ENCODE measurements at places on chromosomes 6 and 20.

DNA sequence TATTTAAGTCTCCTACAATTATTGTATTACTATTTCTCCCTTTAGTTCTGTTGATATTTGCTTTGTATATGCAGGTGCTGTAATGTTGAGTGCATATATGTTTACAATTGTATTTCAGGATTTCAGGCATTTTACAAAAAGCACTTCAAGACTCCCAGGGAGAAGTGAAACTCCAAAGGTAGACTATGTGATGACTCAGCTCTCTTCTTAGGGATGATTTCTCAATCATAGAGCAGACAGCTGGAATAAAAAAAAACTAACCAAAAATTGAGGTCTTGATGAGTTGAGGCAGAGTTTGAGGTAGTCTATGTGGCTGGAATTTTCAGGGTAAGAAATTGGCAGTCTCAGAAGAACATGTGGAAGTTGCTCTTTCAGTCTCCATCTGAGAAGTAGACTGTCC, 786.1 kb downstream of the TFAP2A start:
- DNase-seq, result no peak

DNA sequence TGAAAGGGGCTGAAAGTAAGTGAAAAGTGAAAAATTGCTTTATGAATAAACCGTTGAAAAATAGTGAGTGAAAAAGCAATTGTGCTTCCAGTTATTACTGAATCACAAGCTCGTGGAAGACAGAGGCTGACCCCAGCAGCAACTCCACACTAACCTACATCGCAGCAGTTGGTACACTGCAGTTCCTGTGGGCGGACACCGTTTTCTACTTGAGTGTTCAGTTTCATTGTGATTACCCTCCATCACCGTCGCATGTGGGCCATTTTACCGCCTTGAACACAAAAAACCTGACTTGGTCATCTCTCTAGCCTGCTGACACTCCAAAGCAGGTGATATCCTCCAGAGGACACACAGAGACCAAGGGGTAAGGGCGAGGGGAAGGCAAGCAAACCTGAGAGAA, 28.4 kb downstream of the PRDM1 start:
- DNase-seq, result no peak

GRCh38 chr20:49603209-49603627, 35.3 kb upstream of the PTGIS start:
- DNase-seq, result peak; percentile 78

DNA sequence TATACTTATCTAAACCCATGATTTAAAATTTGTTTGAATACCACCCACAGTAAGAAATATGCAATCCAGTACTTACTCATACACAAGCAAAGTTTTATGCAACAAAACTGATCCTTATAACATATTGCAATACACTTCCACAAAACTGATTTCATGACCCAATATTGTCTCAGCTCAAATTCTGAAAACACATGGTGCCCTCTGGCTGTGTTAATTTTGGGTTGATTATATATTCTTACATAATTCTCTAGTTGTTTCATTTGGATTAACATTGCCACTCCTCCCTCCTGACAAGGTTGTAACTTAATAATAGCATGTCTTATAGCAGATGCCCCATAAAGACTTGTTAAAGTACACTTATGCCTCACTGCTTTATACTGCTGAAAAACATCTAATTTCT, 73.0 kb upstream of the TULP1 start:
- no peak for DNase-seq

DNA sequence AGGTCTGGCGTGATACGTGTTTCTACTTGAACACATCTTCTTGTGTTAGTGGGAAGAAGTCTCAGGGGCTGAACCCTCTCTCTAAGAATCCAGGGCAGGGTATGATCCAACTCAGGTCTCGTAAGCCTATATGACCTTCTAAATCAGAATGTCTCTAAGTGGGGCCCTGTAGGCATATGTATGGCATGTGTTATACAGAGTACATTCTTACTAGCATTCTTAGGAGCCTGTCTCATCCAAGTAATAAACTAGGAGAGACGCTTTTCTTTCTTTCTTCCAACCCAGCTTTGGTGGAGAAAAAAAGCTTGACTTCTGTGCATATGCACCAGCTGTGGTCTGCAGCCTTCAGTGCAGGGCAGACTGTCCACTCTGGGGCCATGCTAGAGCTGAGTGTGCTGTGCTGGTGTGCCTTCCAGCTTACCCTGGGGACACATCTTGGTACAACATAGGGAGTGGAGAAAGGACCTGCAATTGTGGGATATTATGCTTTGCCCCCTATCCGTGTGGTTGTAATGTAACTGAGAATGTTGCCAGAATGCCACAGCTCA, 47.3 kb downstream of the L3MBTL3 start:
- no peak for DNase-seq

DNA sequence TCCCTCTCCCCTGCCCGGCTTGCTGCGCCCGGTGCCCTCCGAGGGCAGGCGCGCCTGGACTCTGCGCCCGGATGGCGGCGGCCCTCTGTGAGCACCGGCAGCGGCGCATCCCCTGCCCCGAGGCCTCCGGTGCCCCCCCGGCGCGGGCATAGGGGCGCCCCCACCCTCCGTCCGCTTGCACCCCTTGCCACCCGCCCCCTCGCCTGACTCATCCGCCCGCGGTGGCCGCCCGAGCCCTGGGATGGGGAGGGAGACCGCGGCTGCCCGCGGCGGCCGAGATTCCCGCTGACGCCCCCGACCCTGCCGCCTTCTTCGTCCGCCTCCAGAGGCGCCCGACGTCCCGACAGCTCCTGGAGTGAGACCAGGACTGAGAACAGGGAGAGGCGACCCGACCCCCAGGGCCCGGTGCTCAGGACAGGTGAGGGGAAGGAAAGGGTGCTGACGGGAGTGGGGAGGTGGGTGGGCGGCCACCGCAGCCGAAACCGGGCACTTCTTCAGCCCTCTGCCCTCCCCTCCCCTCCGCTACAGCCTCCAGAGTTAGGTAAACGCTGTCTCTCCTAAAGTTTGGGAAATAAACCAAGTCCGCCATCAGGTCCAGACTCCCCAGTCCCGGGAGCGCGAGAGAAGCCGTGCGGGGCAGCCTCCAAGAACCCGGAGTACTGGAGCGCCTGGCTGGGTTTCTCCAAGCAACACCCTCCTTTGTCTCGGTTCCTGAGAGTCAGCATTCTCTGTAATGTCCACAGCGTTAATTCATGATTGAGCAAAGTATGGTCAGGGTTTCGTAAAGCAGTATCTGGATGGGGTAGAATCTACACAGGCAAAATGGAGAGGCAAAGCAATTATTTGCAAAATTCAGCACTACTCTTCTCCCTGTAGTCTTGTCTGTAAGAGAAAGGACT, 539 bp downstream of the TMEM200A start:
- peak; percentile 90 for DNase-seq

DNA sequence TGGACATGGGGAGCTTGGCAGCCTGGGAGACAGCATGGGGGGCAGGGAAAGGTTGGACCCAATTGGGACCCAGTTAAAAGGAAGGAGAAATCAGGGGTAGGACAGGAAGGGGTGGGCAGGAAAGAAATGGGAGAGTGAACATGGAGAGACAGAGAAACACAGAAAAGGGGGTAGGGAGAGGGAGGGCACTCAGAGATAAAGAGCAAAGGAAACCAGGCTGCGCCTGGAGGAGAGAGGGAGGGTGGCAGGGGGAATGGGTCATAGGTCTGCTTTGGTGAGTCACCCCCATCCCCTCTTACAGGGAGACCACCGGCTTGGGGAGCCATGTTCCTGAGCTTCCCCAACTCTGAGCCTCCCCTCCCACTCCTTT, 46.7 kb downstream of the RAB44 start:
- no peak for DNase-seq

GRCh38 chr6:73174646-73175045, 50.6 kb downstream of the KHDC1L start:
- DNase-seq, result no peak

- DNase-seq, result no peak
These were observed 45.9 kb upstream of the PLN start for GRCh38 chr6:118502169-118502568.

- peak; percentile 85 for DNase-seq
These were observed 127.5 kb downstream of the PKHD1 start for GRCh38 chr6:51959744-51960383.

DNA sequence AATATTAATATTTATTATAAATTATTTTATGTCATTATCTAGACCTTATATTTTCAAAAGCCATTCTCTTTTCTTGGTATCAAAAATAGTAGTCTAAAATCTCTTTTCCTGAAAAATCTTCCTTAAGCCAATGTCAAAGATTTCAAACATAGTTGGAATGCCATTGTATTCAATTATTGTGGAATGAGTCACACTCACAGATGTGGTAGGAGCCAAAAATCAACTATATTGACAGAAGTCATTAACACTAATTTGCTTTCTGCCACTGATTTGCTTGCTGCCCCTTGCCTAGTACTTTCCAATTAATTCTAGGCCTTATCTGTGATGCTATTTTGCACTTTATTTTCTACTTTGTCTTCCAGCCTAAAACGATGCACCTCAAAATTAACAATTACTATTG, 1326.3 kb upstream of the GJE1 start:
- DNase-seq, result no peak

GRCh38 chr6:28658475-28659249, 133.0 kb downstream of the GPX5 start:
- peak; percentile 60 for DNase-seq

- no peak for DNase-seq
These were observed 188.6 kb upstream of the RREB1 start for GRCh38 chr6:6919173-6919572.
